NCI-H1417 treated with DMSO at 0.1 percent for 48 hours (cell line): ENCODE measurements at places on chromosomes 2 and 18.

- no peak for DNase-seq
These were observed 130.5 kb downstream of the TANC1 start for GRCh38 chr2:159098921-159099411.

DNA sequence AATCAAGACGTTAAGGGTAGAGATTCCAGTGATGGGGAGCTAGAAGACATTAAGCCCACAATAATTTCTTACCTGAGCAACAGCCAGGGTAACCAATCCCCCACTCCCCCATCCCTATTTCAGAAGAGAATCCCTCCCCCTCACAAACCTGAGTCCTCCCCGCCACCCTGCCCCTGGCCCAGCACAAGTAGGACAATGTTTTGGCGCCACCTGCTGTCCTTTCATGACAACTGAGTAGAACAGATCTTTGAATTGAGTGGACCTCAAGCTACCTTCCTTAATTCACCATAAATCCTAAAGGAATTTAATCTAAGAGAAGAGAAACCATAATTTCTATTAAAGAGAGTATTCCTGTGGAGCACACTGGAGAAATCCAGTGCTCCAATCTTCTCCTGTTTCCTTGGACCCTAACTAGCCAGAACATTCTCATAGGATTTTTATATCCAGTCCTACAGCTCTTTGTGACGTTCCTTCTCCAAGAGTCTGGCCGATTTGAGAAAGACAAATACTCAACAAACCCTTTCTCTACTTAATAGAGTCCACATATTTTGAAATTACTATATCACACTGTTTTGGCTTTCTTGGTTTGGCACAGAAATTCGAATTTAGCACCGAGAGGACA lies 41.1 kb downstream of the NHEJ1 start:
- DNase-seq: no peak

DNA sequence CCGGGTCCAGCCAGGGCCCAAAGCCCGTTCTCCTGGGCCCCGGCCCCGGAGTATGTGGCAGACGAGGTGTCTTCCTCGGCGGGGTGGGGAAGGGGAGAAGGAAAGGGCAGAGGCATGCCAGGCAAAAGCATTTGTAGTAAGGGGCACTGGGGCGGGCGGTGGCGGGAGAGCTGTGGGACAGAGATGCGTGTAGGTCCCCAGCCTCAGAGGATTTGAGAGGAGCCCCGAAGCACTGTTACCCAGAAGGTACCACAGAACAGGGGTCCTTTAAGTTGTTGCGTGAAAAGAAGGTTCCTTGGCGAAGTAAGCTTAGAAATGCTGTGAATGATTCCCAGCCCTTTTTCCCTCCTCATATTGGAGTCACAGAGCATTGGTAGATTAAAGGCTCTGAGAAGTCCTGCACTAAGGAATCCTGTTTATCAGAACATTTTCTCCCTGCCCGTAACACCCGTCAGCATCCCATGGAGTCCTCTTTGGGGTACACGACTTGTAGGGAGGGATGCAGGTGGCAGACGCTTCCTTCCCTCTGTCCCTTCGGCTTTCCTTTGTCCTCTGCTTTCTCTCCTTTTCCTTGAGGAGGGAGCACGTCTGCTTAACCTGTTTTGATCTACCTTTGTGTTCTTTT lies 12.5 kb downstream of the GAREM2 start:
- no peak for DNase-seq

DNA sequence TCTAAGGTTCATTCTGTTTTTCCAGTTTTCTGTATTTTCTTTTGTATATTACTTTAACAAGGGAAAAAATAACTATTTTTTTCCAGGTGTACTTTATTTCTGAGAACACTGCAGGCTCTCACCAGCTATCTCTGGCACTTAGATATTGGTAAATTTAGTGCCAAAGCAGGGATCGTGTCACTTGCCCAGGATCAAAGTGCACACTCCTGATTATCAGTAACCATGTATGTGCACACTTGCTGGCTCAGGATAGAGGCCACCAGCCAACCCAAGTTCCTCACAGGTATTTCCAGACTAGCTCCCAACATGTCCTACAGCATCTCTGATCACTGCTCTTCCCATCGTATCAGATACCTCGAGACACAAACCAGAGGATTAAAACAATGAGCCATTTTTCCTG lies 5.8 kb upstream of the FZD5 start:
- DNase-seq: no peak

GRCh38 chr2:125745514-125745913 lies 910.4 kb upstream of the GYPC start:
- no peak for DNase-seq

GRCh38 chr18:7224198-7224597 lies 6.7 kb upstream of the LRRC30 start:
- DNase-seq: no peak

DNA sequence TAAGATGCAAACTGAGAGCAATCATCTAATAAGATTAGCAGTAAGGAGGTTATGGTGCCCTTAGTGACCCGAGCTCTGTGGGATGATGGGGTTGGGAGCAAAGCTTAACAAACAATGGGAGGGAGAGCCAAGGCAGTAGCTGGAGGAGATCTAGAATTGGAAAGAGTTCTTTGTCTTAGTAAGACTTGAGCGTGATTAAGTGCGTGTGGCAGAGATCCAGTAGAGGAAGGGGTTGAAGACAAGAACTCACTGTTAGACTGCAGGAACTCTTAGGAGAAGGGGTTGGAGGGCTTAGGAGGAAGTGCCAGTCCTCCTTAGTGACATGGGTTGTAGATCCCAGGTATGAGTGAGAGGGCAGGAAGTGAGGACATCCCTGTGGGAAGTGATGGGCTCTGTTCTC lies 184.7 kb downstream of the GFPT1 start:
- no peak for DNase-seq

DNA sequence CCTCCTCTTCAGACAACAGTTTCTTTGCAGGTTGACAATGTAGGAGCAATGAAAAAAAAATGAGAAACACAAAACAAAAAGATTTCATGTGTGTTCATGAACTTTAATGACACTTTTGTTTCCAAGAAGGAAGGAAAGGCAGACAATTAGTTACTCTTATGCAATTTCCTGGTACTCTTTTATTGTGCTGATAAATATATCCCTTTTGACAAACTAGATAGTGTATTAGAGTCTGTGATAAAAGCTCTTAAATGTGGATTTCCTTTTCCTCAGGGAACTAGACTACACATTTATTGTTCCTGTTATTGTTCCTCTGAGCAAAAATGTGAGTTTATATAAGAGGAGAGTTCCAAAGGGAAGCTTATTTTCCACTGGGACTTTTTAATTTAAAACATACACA lies 188.7 kb upstream of the NRXN1 start:
- no peak for DNase-seq

DNA sequence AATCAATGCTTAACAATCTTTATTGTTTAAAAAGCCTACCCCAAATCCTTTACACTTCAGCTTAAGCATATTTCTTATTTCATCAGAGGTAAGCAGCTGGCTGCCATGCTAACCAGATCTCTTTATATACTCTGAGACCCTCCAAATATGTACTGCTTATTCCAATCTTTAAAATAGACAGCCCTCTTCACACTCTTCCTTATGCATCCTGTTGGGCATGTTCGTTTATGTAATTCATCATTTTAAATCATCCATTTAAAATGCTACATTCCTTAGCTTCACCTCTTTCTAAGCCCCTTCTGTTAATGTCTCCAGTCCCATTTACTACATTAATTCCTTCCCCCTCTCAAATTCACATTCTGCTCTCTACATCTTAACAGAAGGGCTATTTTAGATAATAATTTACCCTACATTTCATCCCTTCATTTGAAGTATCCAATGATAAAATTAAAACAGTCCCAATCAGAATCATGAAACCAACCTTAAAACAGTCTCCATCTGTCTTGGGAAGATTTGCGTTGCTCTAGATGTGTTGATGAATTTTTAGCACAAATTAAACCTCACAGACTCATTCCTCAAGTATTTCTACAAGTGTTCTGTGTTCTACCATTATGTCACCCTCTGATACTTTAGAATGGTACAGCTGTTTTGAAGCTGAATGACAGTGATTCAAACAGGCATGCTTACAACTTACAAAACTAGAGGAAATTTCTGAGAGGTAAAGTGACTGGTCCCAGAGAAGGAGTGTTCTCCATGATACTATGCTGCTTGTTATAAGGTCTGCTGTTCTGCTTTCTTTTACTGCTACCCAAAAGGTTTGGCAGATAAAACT lies 59.1 kb downstream of the ZNF385B start:
- DNase-seq: no peak

DNA sequence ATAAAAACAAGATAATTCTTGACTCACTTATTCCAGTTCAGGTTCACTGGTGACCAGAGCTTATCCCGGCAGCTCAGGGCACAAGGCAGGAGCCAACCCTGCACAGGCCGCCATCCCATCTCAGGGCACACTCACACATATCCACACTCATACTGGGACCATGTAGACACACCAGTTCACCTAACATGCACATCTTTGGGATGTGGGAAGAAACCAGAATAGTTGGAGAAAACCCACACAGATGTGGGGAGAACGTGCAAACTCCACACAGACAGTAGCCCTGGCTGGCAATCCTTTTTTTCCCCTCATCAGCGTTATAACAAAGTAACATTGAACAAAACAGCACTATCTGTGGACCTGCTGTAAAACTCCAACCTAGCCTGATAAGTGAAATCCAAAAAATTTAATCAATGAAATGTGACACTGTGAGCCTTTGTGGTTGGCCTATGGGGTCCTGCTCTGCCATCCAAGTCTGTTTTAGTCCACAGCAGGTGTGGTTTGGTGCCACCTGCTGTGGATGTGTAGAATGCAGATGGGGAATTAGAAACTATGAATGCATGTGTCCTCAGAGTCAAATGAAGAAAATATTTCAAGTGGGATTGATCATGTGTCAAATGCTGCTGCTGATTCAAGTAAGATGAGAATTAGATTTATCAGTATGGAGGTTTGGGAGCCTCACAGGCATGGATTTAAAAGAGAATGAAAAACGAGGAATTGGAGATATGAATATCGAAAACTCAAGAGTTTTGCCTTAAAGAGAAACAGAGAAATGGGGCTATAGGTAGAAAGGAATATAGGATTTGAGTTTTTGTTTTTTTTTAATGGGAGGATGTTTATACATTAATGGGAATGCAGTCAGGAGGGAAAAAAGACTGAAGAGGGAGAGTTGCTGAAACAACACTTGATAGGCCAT lies 47.0 kb downstream of the UGP2 start:
- DNase-seq: no peak

- DNase-seq: no peak
These were observed 402.4 kb upstream of the HS6ST1 start for GRCh38 chr2:128721096-128721495.

DNA sequence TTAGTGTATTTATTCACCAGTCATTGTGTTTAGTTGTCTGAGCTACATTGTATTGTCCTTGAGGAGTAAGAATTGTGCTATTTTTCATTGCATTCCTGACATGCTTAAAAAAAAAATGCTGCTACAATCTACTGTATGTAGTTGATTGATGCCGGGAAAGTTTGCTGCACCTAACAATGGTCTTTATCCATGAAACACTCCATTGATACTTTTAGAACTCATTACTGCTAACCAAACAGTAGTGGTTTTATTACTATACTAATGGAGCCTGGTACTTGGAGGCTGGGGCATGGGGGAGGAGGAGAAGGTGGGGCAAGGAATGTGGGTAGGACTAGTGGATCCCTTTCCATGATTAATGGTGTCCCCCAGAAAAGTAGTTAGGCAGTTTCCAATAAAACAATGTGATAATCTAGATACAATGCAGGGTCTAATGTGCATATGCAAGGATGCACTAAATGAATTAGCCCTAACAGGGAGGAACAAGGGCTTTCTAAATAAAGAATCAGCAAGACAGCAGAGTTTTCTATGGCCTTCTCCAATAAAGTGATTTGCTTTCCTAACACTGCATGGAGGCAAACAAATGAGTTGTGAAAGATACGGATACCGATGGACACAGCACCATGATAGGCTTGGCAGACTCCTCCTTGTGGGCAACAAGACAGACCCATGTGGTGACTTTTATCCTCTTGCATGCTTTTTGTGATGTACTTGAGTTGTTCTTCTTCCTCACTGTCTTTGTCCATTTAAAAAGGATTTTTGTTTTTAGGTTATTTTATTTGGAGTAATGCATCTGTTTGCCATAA lies 78.5 kb downstream of the FMNL2 start:
- no peak for DNase-seq

GRCh38 chr2:38293152-38293865 lies 83.8 kb downstream of the ATL2 start:
- no peak for DNase-seq

DNA sequence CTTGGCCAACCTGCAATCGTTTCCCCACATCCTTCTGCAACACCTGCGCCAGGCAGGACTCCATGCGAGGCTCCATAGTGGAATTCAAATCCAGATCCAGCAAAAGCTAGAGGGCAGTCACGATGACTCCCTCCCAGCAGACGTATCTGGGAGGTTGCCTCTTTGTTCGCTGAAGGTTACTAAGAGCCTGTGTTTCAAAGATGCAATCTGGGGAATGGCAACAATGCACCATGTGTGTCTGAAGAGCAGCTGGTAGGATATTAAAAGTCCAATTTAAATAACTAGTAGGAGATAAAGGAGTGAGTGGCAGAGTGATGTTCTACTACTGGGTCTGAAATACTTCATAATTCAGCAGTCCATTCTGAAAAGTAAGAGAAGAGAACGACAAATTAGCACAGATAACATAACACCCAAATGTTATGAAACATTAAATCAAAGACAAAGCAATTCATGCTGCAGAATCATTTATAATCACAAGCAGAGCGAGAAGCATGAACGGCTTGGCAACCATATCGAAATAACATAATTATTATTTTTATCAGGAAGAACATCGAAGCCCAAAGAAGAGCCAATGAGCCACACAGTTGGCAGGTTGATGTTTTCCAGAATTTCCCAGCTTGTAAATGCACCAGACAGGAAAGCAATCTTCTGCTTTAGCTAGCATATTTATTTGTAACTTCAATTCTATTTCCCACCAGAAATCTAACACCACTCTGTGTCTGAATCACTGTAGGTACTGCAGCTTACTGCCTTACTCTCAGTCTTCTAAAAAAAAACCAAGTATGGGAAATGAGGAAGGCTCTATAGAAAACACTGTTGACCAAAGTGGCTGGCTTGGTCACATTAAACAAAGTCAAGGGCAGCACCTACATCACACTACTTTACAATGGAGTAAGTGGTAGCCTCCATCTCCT lies 43.2 kb downstream of the CLASP1 start:
- DNase-seq: no peak

DNA sequence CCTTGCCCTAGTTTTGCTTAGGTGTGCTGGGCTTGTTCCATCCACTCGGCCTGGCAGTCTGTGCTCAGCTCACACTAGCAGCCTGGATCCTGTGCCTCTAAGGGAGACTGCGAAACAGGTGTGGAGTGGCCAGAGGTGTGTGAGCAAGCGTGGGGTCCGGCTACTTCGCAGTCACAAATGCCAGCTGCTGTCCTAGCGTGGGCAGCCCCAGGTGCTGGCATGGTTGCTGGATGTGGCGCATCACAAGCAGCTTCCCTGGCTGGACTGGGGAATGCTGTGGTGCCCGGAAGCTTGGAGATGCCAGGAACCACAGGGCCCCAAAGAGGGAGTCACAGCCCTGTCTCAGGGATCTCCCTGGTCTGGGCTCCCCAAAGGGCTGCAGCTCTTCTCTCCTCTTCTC lies 119.0 kb upstream of the TMEFF2 start:
- DNase-seq: no peak

DNA sequence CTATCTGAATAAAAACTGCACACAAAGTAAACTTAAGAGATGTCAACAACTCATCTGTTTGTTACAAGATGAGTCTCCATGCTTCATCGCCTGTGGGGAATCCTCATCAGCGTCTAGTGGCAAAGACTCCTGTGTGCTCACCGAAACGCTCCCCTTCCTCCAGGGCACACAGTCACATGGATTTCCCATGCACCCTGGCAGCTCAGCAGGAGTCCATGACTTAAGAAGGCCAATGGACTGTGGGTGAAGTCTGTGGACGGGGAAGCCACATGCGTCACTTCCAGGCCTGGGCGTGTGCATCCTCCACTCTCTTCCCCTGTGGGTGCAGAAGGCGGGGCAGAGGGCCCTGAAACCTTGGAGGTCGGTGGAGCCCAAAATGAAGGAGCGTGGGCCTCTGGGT lies 41.1 kb downstream of the ID2 start:
- DNase-seq: no peak
